ENCODE measurements at places on chromosomes 6 and 20.

GRCh38 chr6:17589406-17590096, 10.6 kb upstream of the FAM8A1 start:
- no peak for DNase-seq

DNA sequence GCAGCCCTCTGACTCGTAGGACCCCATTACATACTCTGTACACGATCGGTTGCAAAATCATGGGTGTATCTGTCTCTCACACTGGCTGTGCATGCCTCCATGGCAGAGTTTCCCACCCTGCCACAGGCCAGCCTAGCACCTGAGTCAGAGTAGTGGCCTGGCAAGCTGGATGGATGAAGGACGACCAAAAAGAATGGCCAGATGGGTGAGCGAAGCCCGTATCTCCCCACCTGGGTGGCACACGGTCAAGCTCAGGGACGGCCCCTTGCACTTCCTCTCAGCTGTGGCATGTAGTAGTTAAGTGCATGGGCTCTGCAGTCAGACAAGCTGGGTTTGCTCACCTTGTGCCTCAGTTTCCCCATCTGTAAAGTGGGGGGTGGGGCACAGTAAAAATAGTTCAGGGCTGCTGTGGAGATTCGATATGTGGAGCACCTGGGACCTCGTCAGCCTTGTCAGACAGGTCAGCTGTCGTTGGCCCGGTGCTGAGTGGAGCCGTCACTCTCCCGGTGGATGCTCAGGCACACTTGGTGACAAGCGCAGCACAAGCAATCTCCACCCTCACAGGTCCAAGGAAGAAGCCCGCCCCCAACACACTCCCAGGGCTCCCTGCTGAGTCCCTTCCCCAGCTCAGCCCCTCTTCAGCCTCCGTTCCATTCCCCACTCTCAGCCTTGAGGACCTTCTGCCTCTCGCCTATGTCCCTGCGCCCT, 12.6 kb downstream of the CPNE5 start:
- DNase-seq: no peak

GRCh38 chr6:73898599-73898998, 202.6 kb downstream of the CD109 start:
- DNase-seq: no peak

DNA sequence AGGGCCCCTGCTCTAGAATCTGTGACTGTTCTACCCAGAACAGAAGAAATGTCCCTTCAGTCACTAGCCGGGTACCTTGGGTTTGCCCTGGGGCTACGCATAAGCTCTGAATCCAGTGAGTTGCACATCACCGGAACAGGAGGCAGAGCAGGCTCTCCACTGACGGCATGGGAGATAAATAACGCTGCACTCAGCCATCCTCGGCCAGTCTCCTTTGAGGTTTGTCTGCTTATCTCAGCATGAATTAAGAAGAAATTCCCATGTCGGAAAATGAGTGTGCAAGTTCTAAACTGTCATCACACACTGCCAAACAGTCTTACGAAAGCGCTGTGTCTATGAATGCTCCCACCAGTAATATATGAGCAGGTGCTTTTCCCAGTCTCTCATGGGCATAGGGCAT, 90.8 kb downstream of the FAM50B start:
- DNase-seq: no peak

DNA sequence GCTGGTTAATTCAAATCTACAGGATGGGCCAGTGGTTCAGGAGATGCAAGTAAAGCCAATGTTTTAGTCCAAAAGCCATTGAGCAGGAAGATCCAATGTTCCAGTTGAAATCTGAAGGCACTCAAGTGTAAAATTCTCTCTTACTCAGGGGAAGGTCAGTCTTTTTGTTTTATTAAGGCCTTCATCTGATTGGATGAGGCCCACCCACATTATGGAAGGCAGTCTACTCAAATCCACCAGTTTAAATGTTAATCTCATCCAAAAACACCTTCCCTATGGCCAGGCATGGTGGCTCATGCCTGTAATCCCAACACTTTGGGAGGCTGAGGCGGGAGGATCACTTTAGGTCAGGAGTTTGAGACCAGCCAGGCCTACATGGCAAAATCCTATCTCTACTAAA, 31.3 kb upstream of the BEND6 start:
- DNase-seq: no peak

- no peak for DNase-seq
These were observed 533 bp downstream of the MRPS18A start for GRCh38 chr6:43687079-43687436.

- no peak for DNase-seq
These were observed 4.1 kb downstream of the MYLK4 start for GRCh38 chr6:2746557-2747061.

DNA sequence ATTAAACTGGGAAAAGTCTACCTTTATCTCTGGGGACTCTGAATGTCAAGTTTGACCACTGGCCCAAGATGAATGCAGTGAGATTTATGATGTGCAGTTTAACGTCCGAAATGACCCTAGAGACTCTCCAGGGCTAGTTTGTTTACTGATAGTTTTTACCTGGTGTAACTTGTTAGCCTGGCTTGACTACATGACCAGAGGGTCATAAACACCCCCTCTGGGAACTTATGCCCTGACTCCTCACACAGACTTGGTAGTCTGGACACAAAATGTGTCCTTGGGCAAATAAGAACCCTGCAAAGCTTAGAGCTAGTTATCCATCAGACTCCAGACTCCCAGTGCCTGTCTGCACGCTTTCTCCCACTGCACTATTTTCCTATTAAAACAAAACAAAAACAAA, 606.5 kb downstream of the HACE1 start:
- no peak for DNase-seq

GRCh38 chr6:7241709-7242645, 71.0 kb downstream of the SSR1 start:
- DNase-seq: no peak

GRCh38 chr6:54990001-54990400, 143.4 kb downstream of the FAM83B start:
- DNase-seq: no peak

DNA sequence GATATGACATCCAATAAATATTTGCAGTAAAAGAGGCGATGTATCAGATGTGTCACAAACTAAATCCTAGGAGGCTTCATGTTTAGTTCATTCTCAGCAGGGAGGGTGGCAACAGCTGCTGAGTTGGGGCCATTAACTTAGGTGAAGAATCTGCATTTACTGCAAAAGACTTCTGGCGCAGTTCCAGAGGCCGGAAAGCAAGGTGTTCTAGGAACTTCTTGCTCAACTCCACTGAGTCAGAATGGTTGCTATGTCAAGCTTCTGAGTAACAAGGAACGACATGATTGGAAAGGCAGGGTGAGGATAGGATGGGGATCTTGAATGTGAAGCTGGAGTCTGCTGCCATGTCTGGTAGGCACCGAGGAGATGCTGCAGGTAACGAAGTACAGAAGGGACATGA, 11.7 kb downstream of the ADNP start:
- DNase-seq: no peak

GRCh38 chr20:62191781-62192559, 9.1 kb downstream of the MTG2 start:
- no peak for DNase-seq

GRCh38 chr6:106749609-106750008, 120.2 kb downstream of the QRSL1 start:
- DNase-seq: no peak

- DNase-seq: no peak
These were observed 53.8 kb downstream of the CDC5L start for GRCh38 chr6:44441091-44441855.

- DNase-seq: no peak
These were observed 110.0 kb upstream of the MTHFD1L start for GRCh38 chr6:150755524-150755923.
